CD4-positive, alpha-beta T cell treated with Interleukin-15 for 4 hours (primary cell): ENCODE measurements at places on chromosomes 7 and 10.
A peak's percentile ranks its signal among the peaks of the same experiment; 100 is the strongest.

DNA sequence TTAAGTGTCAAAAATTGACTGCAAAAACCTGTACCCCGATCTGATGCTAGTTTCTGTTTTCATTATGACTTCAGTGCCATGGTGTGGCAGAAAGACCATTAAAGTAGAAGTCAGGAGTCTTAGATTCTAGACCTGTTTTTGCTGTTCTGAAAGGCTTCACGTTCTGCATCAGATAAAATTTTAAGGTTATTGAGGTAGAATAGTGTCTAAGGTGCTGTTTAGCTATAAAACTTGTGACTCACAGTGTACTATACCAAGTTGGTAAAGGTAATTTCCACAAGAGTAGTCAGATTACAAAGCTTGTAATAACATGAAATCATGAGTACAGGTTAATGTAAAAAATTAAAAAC, 38.6 kb downstream of the ZNRF2 start:
- DNase-seq: peak; percentile 60

DNA sequence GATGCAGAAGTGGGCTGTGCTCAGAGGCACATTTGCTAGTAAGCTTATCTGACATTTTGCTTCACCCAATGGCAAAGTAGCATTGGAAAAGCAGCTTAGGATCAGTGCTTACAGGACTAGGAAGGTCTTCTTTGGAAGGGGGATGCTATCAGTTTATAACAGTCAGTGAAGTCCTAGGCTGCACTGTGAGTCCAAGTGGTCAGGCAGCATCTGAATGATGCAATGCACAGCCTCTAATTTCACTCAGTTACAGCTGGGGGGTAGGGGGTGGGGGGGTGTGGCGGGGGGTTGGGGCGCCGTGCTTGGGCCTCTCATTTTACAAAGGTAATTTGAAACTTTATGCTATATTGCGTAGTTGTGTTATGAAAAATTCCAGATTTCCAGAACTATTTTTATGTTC, 652.3 kb upstream of the MGMT start:
- DNase-seq: no peak

DNA sequence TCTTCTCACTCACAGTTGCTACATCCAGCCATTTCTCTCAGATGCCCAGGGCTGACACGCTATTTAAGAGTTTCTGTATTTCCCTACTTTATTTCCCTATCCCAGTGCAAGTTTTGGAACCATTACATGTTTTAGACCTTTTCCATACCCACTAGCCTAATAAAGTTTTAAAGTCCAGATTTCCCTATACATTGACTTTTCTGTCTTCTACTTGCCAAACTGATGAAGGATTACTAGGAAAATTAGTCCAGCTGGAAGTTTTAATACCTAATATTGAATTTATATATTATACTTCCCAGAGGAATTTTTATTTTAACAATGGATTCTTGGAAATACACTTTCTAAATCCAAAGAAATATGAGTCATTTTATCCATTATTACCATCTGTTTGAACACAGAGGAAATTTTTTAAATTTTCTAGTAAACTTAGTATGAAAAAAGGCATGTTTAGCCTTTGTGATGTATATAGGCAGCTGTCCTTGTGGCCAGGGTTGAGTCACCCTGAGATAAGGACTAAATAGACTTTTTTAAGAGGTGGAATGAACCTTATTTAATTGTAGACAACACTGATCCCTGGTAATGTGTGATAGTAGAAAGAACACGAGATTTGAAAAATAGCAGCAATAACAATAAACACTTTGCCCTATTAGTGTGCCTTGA, 205.0 kb downstream of the TFEC start:
- DNase-seq: no peak

- no peak for DNase-seq
Observed at GRCh38 chr7:55314967-55315366, 50.2 kb upstream of the LANCL2 start.
